ENCODE measurements at places on chromosomes 12 and 14.

DNA sequence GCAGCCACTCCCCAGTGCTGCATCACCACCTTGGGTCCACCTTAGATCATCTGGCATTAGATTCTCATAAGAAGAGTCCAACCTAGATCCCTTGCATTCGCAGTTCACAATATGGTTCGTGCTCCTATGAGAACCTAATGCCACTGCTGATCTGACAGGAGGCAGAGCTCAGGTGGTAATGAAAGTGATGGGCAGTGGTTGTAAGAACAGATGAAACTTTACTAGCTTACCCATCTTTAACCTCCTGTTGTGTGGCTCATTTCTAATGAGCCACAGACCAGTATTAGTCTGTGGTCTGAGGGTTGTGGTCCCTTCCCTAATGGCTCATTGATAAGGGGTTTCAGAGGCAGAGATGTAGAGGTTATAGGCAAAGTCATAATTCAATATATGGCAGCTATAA is 615.9 kb upstream of the MIS18BP1 start:
- no peak for DNase-seq

DNA sequence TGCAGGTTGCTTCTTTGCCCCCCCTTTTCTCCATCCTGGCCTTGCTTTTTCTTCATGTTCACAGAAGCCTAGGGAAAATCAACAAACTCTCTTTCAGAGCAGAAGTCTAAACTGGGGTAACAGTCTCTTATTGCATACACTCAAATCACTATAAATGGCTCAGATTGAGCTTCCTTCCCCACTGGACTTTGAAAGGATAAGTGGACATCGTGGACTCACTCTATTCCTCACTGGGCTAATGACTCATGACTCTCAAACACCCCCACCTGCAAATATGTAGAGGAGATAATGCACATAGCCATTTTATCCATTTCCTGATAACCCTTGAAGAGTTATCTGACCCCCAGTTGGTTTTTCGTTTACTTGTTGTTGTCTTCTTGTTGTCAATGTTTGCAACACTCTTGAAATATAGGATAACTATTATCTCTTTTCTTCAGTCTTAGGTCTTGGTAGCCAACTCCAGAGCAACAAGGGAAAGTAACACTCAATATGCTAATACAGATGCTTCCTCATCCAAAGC is 221.3 kb downstream of the PIK3C2G start:
- no peak for DNase-seq

DNA sequence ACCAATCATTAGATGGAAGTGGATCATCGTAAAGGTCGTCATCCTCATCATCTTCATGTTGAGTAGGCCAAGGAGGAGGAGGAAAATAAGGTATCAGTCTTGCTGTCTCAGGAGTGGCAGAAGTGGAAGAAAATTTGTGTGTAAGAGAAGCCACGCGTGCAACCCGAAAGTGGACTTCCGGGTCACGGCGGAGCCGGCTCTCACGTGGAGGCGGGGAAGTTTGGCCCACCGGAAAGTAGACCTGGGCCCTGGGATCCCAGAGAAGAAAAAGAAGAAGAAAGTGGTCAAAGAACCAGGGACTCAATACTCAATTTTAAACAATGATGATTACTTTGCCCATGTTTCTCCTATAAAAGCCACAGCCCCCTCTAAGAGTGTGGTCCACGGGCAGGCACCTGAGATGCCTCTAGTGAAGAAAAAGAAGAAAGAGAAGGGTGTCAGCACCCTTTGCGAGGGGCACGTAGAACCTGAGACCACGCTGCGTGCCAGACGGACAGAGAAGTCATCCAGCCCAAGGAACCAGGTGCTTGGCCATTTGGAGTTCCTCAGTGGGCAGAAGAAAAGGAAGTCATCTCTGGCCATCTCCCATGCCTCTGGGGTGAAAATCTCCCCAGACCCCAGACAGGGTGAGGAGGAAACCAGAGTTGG is 365.8 kb downstream of the BCAT1 start:
- DNase-seq: no peak

DNA sequence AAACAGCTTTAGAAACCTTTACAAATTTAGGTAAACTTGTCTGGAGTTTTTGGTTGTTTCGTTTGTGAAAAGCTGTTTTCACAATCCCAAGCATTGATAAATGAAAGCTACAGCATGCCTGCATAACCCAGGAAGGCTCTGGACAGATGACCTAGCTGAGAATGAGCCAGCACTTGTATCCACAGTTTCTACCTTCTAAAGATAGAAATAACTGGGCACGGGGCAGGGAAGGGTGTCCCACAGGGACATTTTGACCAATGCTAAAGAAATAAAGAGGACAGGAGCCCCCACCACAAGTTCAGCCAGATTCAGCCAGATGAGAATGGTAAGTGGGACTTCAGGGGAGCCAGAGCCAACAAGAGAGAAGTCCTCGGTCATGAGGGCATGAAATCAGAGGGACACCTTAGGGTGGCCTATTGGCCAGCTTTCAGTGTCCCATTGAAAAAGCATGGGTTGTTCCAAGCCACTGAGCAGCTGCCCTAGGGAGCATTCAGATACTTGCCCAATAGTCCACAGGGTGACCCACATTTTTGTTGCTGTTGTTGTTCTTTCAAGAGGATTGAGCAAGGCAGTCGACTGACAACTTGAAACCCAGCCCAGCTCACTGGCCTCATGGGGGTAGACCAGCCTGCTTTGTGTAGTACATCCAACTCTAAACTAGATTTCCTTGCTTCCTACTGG is 140.3 kb upstream of the NUDT4 start:
- DNase-seq: peak; percentile 77

GRCh38 chr12:28601570-28602058 is 411.4 kb downstream of the CCDC91 start:
- no peak for DNase-seq

DNA sequence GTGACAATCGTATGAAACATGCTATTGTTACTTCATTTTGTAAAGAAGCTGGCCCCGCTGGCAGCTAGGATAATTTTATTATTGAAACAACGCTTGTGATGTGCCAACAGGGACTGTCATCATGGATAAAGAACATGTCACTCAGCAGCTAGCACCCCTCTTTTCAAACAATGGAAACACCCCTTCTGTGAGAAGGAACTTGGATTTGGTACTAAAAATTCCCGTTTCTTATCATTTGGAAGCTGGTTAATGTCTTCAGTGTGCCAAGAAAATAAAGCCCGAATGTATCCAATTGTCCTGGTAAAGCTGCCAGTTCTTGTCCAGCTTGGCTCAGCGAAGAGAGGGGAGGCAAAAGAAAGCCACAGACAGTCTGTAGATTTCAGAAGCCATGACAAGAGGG is 186.6 kb downstream of the PHLDA1 start:
- no peak for DNase-seq

DNA sequence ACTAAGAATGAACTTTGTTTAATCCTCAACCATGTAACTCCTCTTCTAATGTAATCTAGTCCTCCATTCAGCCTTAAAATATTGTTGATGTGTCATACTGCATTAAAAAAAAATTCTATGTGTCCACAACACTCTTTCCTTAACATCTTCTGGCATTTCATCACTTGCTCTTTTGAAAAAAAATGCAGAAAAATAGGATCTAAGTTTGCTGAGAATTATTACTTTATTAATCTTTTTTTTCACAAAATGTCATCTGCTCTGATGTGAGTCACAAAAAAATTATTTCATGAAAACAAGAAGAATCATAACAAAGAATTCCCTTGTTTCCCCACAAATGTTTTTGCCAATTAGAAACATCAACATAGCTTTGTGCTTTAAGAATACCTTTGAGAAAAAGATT is 410.1 kb upstream of the MGAT4C start:
- peak; percentile 22 for DNase-seq

GRCh38 chr12:114396869-114397719 is 8.8 kb downstream of the TBX5 start:
- DNase-seq: no peak

GRCh38 chr12:64833928-64834327 is 9.5 kb downstream of the TBC1D30 start:
- DNase-seq: no peak

DNA sequence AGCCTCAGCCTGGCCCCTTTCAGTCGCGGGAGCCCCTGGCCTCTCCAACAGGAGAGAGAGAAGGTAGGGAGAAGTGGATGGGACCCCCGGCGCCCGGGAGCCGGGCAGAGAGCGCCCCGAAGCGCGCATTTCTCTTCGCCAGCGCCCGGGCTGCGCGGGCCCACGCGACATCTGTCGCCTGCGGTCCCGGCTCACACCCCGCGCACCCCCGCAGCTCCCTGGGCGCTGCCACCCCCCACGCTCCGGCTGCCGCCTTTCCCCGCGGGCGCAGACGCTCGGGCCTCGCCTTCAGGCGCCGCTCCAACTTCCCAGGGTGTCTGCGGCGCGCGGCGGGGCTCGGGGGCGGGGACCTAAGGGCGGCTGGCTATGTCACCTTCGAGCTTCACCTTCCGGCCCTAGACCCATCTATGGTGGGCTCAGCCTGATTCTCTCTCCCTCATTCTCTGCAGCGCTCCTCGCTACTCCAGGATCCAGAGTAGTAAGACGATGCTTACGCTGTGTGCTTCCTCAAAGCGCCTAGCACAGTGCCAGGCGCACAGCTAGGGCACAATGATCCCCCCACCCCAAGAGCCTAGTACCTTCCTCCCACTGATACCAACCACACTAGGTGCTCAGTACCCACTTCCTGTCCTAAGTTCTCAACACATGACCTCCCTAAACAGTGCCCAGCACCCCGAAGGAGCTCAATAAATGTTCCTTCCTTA is 1.6 kb downstream of the HRK start:
- DNase-seq: no peak

- peak; percentile 14 for DNase-seq
Measured at GRCh38 chr12:102824218-102824835, 92.7 kb downstream of the PAH start.

GRCh38 chr12:131611416-131612091 is 99.3 kb upstream of the SFSWAP start:
- no peak for DNase-seq

Measured in fibroblast of mammary gland (primary cell).